ENCODE measurements at places on chromosomes 2 and 18. TPM values are rescaled to one million over a fixed set of nuclear protein-coding genes. Genes with fewer than 3 reads are reported as not detected.

The PUM2 gene
- total RNA-seq = 147 TPM

The VAMP8 gene
- 132 TPM for total RNA-seq

The FABP1 gene
- not detected for total RNA-seq

The DCC gene
- not detected for total RNA-seq

The CYB5A gene
- total RNA-seq = 20.4 TPM

The PLGLB1 gene
- 2.8 TPM for total RNA-seq

The ZNF385B gene
- total RNA-seq = not detected

Measured in activated CD4-positive, alpha-beta memory T cell treated with anti-CD3 and anti-CD28 coated beads, Interleukin-2, amount 10 ng/mL, durations not matched to agents 7 days and 5 days (primary cell).